ENCODE measurements at places on chromosomes 7 and 10.

GRCh38 chr7:37430640-37431039 lies 18.0 kb downstream of the ELMO1 start:
- no peak for DNase-seq

GRCh38 chr7:128430207-128430606 lies 20.4 kb upstream of the IMPDH1 start:
- DNase-seq, result no peak

GRCh38 chr7:29488203-29488970 lies 75.2 kb upstream of the PRR15 start:
- no peak for DNase-seq

- no peak for DNase-seq
These were observed 18.6 kb upstream of the TRPV6 start for GRCh38 chr7:142904128-142904527.

GRCh38 chr10:59704630-59705029 lies 5.0 kb downstream of the SLC16A9 start:
- DNase-seq, result no peak

DNA sequence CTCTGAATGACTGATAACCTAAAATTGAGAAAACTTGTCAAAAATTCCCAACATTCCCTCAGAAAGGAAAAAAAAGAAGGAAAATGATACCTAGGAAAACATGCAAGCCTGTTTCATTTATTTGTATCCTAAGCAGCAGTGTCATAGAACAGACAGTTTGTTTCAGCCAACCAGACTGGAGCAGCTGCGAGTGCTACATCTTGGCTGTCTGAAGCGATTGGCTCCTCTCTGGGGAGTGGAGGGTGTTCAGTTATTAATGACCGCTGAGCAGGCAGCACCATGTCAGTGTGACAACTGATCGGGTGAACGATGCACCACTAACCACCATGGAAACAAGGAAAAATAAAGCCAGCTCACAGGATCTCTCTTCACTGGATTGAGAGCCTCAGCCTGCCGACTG lies at the start of gene LRRN3:
TSS of gene LRRN3 (plus strand) at position 282 of the 400 bp plus-strand sequence. CDS start 31,646 bp downstream, outside the sequence.
- DNase-seq, result peak; percentile 77

- no peak for DNase-seq
These were observed 61.0 kb downstream of the GOLGA7B start for GRCh38 chr10:97910661-97911060.

GRCh38 chr7:34322841-34323240 lies 335.2 kb upstream of the NPSR1 start:
- DNase-seq, result no peak

GRCh38 chr10:90167174-90168064 lies 466.0 kb downstream of the KIF20B start:
- no peak for DNase-seq

DNA sequence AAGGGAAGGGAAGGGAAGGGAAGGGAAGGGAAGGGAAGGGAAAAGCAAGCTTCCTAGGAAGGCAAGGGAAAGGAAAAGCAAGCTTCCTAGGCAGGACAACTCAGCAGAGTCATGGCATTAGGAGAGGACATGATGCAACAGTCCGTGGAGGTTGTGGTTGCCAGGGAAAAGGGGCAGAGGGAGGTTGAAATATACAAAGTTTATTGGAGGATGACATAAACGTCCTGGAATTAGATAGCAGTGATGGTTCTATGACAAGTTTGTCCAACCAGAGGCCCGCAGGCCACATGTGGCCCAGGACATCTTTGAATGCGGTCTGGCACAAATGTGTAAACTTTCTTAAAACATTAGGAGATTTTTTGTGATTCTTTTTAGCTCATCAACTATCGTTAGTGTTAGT lies 59.8 kb upstream of the OPN4 start:
- no peak for DNase-seq

GRCh38 chr10:118310822-118311221 lies 31.3 kb downstream of the FAM204A start:
- DNase-seq, result no peak

DNA sequence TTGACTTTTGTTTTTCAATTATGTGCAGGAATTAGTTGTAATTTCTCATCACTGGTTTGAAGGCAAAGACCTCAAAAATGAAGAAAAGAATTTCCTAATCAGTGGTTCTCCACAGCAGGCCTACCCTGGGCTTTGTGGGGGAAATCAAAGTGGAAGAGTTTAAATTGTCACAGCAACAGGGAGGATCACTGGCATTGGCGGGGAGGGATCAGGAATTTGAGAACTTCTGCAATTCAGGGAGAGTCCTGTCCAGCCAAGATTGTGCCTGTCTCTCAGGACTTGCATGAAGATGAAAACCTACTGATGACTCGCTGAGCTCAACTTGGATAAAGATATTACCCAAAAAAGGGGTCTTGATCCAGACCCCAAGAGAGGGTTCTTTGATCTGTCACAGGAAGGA lies 70.1 kb downstream of the HACD1 start:
- no peak for DNase-seq

DNA sequence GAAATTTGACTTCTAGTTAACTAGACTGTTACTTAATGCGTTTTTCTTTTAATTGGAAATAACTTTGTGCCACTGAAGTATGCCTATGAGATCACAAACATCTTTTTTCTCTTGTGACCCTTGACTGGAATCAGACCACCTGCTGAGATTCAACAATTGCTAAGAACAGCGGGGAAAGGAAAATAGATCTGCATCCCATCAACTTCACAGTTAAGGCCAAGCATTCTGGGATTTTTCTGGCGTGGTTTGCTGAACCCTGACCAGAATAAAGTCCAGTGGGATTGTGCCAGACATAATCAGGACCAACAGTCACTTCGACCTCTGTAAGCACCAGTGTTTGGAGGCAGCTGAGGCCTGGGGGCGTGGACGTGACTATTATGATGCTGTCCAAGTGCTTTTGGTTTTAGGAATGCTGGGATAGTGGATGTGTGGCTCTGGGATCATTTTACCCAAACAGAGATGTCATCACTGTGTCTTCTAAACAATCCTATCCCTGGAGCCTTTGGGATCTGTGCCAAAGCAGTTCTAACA lies 373.3 kb upstream of the PRKCQ start:
- DNase-seq, result no peak

DNA sequence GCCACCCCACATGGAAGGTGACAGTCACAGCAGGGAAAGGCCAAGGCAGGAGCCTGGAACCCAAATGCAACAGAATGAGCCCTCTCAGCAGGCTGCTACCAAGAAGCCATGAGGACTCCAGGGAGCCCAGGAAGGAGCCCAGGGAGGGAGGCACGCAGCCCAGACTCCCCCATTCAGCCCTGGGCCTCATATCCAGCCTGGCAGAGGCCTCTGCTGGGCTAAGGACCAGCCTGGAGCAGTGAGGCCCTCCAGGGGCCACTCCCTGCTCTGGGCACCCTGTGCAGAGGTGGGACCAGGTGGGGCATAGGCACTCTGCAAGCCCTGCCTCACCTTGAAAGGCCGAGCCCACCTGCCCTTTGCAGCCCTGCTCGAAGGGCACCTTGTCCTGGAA lies 25.8 kb upstream of the ZNF488 start:
- DNase-seq, result no peak

DNA sequence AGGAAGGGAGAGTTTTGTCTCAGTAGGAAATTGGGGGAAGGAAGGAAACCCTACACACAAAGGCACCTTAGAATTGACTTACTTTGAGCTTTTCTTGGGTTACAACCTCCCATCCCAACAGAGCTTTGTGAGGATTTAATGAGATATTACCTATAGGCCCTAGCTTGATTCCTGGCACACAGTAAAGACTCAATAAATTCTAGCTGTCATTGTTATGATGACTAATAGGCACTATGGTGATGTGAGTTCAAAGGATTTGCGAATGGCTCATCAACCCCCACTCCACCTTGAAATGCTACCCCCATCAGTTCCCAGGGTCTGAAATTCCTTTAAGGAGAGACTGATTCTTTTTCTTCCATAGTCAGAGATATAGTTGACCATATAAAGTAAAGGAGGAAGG lies 67.9 kb upstream of the SMNDC1 start:
- DNase-seq, result no peak

DNA sequence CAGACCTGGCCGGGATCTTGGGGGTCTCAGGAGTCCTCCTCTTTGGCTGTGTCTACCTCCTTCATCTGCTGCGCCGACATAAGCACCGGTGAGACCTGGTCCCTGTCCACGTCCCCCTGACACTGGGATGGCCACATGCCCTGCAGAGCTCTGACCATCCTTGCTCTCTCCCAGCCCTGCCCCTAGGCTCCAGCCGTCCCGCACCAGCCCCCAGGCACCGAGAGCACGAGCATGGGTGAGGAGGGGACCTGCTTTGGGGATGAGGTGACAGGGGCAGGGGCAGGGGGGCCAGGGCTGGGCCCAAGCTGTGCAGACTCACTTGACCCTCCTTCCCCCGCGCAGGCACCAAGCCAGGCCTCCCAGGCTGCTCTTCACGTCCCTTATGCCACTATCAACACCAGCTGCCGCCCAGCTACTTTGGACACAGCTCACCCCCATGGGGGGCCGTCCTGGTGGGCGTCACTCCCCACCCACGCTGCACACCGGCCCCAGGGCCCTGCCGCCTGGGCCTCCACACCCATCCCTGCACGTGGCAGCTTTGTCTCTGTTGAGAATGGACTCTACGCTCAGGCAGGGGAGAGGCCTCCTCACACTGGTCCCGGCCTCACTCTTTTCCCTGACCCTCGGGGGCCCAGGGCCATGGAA lies 959 bp downstream of the PVRIG start:
- no peak for DNase-seq

- DNase-seq, result no peak
These were observed 202.7 kb downstream of the FAM107B start for GRCh38 chr10:14571866-14572507.

DNA sequence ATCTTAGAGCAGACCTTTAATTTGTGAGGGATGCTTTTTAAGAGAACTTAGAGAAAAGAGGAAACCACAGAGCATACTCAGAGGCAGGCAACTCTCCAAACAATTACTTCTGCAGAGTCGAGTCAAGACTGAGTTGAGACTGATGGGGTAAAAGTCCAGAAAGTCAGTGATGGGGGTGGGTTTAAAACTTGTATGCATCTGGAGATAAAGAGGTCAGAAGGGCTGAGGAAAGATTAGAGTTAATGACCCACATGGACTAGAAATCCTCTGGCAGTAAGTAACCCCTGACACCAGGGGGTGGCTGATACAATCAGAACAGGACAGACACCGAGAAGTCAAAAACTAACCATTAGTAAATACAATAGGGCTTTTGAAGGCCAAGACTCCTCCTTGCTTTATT lies 42.4 kb upstream of the SEPTIN7 start:
- no peak for DNase-seq

GRCh38 chr10:63829573-63830149 lies 308.5 kb downstream of the REEP3 start:
- no peak for DNase-seq

- DNase-seq, result no peak
These were observed 225.2 kb downstream of the XPNPEP1 start for GRCh38 chr10:109698086-109698485.

DNA sequence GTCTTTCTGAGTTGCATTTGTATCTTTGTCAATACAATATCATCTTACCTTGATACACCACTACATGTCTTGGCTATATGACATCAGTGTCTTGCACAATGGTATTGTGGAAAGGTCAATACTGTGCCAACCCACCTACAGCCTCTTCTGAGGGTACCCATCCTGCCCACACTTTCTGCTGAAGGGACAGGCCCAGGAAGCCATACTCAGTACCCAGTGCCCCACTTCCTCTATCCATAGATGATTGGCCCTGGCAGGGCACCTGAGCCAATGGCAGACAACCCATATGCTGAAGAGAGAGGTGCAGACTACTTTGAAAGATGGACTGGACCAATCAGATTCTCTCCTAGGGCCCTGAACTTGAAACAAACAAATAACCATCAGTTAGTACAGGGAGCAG lies 152.0 kb upstream of the ADO start:
- no peak for DNase-seq

GRCh38 chr7:121023194-121023593 lies 34.7 kb downstream of the CPED1 start:
- no peak for DNase-seq

GRCh38 chr7:24967696-24968095 lies 12.3 kb downstream of the OSBPL3 start:
- no peak for DNase-seq

GRCh38 chr10:30467651-30468338 lies 33.8 kb downstream of the MAP3K8 start:
- DNase-seq, result no peak

GRCh38 chr10:30554440-30554825 lies 75.1 kb downstream of the LYZL2 start:
- DNase-seq, result no peak

DNA sequence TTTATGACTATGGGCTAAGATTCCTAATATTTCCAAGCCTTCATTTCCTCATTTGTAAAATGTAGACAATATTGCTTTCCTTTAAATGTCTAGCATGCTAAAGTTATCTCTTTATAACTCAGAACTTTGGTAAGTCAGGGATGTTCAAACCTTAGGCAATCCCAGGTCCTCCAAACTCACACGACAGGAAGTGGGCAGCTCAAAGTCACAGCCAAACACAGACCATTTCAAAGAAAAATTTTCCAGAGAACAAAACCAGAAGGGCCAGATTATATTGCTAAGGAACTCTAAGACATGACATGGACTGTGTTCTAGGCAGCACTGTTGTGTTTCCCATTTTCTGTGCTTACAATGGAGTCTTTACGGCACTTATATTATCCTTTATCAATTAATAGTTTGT lies 87.8 kb upstream of the DYNC1I1 start:
- DNase-seq, result no peak

DNA sequence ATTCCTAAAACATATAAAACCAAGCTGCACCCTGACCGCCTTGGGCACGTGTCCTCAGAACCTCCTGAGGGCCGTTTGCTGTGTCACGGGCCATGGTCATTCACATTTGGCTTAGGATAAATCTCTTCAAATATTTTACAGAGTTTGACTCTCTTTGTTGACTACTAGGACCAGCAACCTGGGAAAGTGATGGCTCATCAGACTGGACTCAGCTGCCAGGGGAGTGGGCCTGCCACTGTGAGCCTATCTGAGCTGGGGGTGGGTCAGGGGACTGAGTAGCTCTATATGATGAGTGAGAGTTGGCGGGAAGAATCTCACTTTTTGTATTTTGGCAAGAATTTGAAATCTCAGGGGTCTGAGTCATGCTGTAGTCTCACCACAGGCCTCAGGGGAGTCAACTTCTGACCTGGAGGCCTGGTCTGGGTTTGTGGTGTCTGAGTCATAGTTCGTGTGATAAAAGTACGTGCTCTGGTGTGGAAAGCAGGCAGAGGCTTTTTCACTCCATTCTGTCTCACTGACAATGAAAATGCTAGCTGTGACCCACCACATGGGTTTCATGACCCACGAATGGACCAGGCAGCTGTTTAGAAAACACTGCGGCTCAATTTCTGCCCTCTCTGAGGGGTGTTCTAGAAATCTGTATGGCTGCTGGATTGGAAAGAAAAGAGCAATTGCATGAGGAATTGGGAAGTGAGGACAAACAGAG lies 4.2 kb upstream of the UPP1 start:
- no peak for DNase-seq

GRCh38 chr7:119900996-119901672 lies 371.8 kb upstream of the KCND2 start:
- no peak for DNase-seq

- DNase-seq, result no peak
These were observed 21.5 kb downstream of the ADARB2 start for GRCh38 chr10:1715821-1716220.

Measured in NCI-H1417 (cell line).